ENCODE measurements at places on chromosomes 12 and 14.

GRCh38 chr14:89912221-89912620 lies 42.3 kb downstream of the EFCAB11 start:
- H3K4me3 ChIP-seq: no peak overlapping the region
- no peaks in the 10 kb centered on the region for H3K27me3 ChIP-seq
- no peak for DNase-seq
- H3K4me1 ChIP-seq: peaks cover 5% of the 10 kb centered on the region

DNA sequence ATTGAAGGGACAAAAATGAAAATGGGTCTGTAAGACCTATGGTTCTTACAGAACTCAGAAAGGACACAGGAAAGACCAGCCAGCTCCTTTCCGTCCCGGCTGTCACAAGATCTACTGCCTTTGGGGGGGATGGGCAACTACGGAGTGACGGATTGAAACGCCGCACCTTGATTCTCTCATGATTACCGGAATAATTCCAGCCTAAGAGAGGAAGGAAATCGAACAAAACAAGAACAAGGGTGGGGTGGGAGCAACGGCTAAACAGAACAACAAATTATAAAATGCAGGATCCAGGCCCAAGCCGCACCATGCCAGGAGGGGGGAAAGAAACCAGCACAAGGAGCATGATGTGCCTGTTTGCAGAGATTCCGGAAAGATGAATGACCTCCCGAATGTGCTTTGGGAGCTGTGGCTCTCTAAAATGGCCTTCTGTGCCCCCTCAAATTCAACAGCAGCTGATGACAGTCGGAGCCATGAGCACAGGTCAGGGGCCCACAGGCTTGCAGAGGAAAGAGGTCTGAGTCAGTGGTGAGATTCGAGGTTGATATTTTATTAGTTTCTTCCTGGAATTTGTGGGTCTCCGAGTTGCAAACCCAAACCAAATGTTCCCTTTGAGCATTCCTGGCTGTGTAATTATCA lies 72.1 kb downstream of the SPRING1 start:
- DNase-seq: no peak
- H3K27ac ChIP-seq: no peak overlapping the region
- H3K36me3 ChIP-seq: no peaks in the 10 kb centered on the region
- H3K27me3 ChIP-seq: no peaks in the 10 kb centered on the region

- DNase-seq: no peak
- H3K36me3 ChIP-seq: no peaks in the 10 kb centered on the region
- peaks cover 31% of the 10 kb centered on the region for H3K4me1 ChIP-seq
- H3K4me3 ChIP-seq: no peak overlapping the region
Observed at GRCh38 chr12:124542021-124542949, 25.1 kb downstream of the NCOR2 start.

DNA sequence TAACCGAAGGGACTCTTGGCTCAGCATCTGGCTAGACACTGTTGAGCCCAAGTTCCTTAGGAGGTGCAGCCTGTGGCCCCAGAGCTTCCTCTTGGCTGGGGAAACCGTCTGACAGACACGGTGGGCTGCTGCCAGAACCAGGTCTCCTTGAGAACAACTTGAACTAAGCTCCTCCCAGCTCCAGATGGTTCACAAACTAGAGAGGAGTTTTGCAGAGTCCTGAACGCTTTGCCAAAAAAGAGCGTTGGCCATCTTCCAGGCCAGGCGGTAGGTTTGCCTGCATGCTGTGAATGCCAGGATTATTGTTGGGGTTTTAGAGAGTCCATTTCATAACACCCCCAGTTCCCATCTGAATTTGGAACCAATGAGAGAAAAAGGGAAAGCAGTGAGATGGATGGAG lies 399.8 kb downstream of the RGS6 start:
- no peak overlapping the region for H3K27ac ChIP-seq
- peaks cover 2% of the 10 kb centered on the region for H3K4me1 ChIP-seq
- DNase-seq: no peak
- no peaks in the 10 kb centered on the region for H3K27me3 ChIP-seq
- H3K4me3 ChIP-seq: no peak overlapping the region
- no peaks in the 10 kb centered on the region for H3K36me3 ChIP-seq

GRCh38 chr14:32571551-32571950 lies 242.5 kb downstream of the AKAP6 start:
- DNase-seq: no peak
- no peaks in the 10 kb centered on the region for H3K4me1 ChIP-seq
- no peak overlapping the region for H3K4me3 ChIP-seq
- no peak overlapping the region for H3K27ac ChIP-seq

DNA sequence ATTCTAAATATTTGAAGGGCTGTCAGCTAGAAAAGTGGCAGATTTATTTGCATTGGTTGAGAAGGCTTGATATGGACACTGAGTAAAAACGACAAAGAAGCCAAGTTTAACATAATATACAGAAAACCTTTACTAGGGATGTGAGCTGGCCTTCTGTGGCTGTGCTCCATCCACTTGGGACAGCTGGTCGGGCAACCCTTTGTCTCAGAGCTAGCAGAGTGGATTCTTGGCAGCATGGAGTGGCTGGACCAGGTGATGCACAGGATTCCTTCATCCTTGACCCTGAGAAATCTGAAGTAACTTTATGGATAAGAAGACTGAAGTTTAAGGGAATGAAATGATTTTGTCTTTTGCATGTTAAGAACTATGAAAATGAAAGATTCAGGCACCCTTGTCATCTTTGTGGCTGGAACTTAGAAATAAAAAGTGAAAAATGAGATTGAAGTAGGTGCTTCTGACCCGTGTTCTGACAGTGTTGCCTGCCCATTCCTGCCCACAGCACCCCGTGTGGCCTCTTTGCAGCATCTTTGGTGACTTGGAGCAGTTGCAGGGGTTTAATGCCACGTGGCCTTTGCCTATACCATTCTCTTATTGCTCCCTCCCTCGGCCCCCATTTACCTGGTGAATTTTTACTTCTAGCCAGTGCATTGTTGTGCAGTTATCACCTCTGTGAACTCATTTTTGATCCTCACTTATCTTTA lies 32.6 kb downstream of the PELI2 start:
- H3K36me3 ChIP-seq: no peaks in the 10 kb centered on the region
- DNase-seq: no peak
- no peaks in the 10 kb centered on the region for H3K27me3 ChIP-seq
- H3K27ac ChIP-seq: no peak overlapping the region
- peaks cover 6% of the 10 kb centered on the region for H3K4me1 ChIP-seq

- H3K27ac ChIP-seq: no peak overlapping the region
- H3K4me1 ChIP-seq: no peaks in the 10 kb centered on the region
- no peaks in the 10 kb centered on the region for H3K27me3 ChIP-seq
Observed at GRCh38 chr14:47917344-47917954, 242.0 kb upstream of the MDGA2 start.

DNA sequence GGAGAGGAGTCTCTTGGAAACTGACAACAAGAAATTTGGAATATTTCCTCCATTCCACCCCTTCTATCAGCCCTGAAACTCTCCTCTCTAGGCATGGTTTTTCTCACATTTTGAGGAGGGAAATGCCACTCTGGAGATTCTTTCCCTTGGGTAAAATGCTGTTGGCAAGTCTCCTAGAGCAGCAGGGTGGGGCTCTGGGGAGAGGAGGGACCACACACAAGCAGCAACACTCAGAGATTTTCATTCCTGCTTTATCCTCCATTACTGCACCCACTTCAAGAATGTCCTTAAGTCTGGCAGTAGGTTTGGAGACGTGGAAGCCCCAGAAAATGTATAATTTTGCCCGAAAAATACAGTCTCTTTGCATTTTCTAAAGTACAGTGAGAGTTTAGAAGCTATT lies 130.8 kb upstream of the FLRT2 start:
- no peak overlapping the region for H3K4me3 ChIP-seq
- no peaks in the 10 kb centered on the region for H3K4me1 ChIP-seq
- H3K36me3 ChIP-seq: no peaks in the 10 kb centered on the region
- H3K27ac ChIP-seq: no peak overlapping the region

DNA sequence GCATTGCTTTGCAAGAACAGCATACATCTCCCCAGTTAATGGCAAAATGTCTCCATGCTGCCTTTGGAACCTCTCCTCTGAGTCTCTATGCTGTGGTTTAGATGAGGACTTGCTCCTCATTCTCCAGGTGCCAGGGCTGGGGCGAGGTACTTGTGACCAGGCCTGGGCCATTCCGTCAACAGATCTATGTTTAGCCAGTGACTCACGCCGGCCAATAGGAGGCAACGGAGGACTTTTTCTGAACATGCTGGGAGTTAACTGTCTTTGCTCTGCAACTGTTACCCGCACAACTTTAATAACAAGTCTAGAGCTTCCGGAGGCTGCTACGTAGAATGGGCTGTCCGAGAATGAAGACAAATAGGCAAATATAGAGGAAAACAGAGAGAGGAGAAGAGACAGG lies 214.2 kb downstream of the GLT1D1 start:
- no peak overlapping the region for H3K4me3 ChIP-seq
- H3K27me3 ChIP-seq: no peaks in the 10 kb centered on the region
- DNase-seq: no peak
- no peaks in the 10 kb centered on the region for H3K4me1 ChIP-seq

DNA sequence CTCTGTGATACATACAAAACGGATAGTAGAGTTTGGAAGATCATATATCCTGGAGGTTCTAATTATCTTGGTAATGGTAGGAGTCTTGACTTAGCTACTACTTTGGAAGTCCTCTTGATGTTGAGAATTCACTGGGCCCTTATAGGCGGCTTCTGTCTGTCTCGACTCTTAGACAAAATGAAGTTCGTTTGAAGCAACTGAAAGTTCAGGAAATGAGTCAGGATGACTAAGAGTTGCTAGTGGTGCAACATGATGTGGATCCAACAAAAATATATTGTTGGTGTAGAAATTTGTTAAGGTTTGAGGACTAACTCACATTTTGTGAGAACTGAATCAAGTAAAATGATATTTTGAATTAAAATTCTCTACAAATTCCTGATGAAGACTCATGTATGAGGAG lies 272.7 kb downstream of the AEBP2 start:
- no peaks in the 10 kb centered on the region for H3K27me3 ChIP-seq
- no peaks in the 10 kb centered on the region for H3K4me1 ChIP-seq
- no peak for DNase-seq
- no peaks in the 10 kb centered on the region for H3K36me3 ChIP-seq
- no peak overlapping the region for H3K4me3 ChIP-seq

Data from iPS DF 6.9 (cell line).